ENCODE measurements at places on chromosomes 6 and 20.

GRCh38 chr6:107709341-107709740, 114.8 kb downstream of the SCML4 start:
- DNase-seq: no peak

DNA sequence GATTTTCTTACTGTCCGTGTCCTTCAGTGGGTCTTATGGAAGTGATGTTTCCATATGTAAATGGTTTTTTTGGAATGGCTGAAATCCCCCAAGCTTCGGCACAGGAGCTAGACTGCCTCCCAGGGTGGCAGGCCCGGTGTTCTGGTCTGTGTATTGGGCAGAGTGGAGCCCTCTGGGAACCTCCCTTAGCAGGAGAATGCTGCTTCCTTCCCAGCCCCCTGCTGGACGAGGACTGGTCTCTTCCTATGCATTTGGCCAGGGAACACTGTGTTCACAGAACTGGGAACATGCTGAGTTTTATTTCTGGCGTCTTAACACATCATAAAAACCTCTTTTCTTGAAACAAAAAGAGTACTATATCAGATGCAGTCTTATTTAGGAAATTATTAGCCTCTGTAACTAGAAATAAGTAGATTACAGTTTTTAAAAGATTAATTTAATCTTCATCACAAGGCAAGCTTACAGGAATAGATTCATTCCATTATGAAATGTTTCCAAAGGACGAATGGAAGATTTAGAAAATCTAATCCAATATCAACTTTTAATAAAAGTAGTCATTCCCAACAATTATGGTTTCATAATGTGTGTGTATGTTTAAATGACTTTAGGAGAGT, 56.6 kb downstream of the SYTL3 start:
- no peak for DNase-seq

GRCh38 chr6:16486661-16487060, 248.3 kb downstream of the GMPR start:
- peak; percentile 45 for DNase-seq

GRCh38 chr20:64044484-64045247, 4.8 kb downstream of the SOX18 start:
- DNase-seq: no peak

DNA sequence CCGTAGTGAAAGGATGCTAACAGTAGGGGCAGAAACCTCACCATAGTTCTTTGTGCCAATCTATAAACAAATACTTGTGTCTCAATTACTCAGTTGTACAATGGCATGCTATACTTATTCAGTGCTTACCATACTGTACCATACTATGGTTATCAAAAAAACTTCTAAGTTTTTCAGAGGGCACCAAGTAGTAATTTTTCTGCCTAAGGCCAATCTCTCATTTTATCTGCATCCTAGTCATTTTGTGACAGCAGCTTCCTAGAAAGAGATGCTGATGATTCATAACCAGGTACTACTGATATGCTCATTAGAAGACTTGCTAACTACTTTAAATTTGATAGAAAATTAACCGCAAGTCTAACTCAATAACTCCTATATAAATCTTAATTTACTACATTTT, 42.9 kb downstream of the TMEM244 start:
- no peak for DNase-seq

GRCh38 chr6:11969092-11969491, 43.0 kb upstream of the HIVEP1 start:
- no peak for DNase-seq

GRCh38 chr20:19515074-19515473, 243.0 kb upstream of the RIN2 start:
- no peak for DNase-seq

DNA sequence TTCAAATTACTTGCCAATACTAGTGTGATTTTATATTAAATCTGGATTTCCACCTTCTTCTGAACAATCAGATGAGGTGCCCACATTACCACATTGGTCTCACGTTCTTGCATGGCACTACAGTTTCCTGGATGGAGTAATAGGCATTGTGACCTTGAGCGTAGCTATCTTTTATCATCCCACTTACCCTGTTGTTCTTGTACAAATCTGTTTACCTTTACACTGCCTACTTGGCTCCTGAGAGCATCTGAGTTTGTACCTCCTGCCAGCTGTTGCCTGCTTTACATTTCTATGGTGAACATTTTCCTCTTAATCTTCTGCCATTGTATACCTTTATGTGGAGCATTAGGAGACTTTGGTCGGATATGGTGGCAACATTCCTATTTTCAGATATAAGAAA, 90.7 kb downstream of the AKAP7 start:
- no peak for DNase-seq

DNA sequence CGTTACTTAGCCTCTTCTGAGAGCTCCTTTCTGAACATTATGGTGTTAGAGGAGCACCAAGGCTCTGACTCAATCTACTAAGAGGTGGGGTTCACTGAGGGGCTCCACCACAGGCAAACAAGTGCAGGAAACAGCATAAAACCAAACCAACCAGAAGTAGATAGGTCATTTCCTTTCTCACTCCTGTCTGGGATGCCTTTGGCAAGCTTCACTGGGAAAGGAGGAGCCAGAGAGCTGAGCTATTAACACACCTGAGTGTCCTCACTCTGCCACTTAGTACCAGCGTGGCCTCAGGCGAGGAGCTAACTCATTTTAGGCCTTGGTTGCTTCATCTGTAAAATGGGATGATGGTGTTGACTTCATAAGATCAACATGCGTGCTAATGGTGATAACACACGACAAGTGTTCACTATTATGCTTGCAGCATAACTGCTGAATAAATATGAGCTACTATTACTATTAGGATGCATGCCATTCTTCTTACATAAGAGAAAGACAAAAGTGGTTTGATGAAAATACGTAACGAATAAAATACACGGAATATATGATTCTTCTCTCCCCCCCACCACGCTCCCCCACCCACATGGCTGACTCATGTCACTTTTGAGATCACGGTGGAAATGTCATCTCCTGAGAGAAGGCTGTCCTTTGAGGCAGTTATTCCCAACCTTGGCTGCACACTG, 185.4 kb downstream of the BCAS1 start:
- peak; percentile 24 for DNase-seq

- DNase-seq: no peak
Measured at GRCh38 chr6:91098006-91098405, 511.1 kb upstream of the MAP3K7 start.

GRCh38 chr6:167898673-167899311, 72.1 kb downstream of the AFDN start:
- peak; percentile 28 for DNase-seq

GRCh38 chr6:109458774-109459531, 3.4 kb upstream of the MICAL1 start:
- DNase-seq: peak; percentile 67

- DNase-seq: no peak
Measured at GRCh38 chr20:16378712-16379370, 194.4 kb downstream of the KIF16B start.

DNA sequence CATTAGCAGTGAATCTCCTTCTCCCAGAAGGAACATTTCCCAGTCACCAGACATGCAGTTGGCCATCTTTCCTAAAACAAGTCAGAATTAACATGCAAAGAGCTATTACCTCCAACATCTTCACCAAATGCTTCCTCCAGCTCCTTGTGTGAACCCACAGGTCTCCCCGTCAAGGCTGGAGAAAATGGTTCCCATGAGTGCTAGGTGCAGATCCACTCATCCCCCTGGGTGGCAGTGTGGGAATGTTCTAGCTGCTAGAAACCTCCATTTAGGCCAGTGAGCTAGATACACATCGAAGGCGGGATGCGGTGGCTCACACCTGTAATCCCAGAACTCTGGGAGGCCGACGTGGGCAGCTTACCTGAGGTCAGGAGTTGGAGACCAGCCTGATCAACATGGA, 603.9 kb upstream of the SLC35B3 start:
- DNase-seq: no peak

DNA sequence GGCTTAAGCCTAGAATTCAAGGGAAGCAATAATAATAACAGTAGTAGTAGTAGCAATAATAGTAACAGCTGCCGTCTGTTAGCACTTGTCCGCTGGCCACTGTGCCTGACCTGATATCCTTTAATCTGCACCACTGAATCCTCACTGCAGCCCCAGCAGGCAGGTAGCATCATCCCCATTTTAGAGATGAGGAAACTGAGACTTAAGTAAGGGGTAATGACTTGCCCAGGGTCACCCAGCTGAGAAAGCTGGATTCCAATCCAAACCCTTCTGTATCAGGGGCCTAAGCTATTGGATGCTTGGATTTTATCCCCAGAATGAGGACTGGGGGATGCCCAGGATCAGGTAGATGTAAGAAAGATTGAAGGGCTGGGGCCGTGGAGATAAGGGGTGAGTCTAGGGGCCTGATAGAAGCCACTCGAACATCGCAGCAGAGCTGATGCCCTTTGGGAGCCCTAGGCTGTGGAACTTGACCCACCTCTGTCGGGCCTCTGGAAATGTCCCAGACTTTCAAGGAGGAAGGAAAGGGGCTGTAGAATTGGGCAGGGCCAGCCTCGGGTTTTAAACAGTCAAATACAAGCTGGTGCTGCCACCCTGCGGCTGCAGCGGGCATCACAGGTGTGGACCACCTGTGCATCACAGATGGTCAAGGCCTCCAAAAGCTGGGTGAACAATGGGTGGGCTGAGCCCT, 102.1 kb upstream of the MYL9 start:
- DNase-seq: peak; percentile 59

GRCh38 chr20:433300-433975, 25.3 kb downstream of the RBCK1 start:
- DNase-seq: peak; percentile 68

DNA sequence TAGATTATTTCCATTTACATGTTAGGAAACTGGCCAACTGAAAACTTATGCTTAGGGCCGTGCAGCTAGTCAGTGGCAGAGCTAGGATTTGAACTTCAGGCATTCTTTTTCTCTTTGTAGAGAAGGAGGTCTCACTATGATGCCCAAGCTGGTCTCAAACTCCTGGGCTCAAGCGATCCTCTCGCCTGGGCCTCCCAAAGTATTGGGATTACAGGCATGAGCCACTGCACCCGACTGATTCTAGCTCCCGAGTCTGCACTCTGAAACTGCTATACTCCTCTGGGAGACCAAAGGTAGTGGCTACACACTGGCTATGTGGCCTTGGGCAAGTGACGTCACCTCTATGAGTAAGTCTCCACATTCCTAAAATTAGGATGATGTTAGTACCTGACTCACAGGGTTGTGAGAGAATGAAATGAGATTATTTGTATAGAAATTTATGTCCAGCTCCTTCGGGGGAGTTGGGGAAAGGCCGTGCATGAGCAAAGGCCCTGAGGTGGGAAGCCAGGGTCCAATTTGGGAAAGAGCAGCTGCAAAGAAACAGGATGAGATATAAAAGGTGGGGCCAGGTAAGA, 6.4 kb downstream of the PLTP start:
- DNase-seq: no peak

GRCh38 chr6:92762443-92763273, 656.7 kb downstream of the EPHA7 start:
- no peak for DNase-seq
